ENCODE measurements at places on chromosomes 11 and 22.

GRCh38 chr11:35045236-35045820, 93.6 kb upstream of the CD44 start:
- DNase-seq = no peak

DNA sequence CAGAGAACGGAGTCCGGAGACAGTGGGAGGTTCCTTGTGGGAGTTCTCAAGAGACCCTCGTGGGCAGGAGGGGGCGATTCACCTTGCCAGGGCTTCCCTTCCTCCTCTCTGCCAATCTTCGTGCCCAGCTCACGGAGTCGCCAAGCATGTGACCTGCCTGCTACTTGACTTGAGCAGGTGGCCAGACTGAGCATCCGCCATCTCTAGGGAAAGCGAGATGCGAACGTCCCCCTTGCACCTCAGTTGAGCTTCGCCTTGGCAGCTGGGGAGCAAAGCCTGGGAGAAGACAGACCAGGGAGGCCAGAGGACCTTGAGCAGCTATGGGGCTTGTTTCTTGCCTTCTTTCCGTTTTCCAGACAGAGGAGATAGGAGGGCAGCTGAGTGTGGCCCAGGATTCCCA, 123.2 kb downstream of the GRIK4 start:
- DNase-seq = no peak

GRCh38 chr11:130402570-130402969, 25.8 kb downstream of the ADAMTS8 start:
- DNase-seq = no peak

- DNase-seq = peak; percentile 89
Observed at GRCh38 chr11:96055706-96056387, 131.9 kb upstream of the MTMR2 start.

DNA sequence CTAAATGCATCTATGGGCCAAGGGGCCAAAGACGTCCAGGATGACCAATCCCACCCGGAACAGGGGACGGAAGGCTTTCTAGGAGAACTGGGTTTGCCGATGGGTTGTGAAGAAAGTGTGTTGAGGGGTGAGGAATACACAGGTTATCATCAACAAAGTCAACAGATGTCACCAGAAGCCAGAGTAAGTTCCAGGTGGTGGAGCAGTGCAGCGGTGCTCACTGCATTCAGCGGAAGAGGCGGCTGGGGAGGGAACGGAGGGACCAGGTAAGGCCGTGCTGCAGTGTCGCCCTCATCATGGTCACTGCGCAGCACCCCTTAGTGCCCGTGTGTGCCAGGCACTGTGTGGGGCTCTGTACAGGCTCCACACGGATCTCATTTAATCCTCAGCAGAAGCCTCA, 176.0 kb downstream of the EFCAB6 start:
- DNase-seq = no peak

GRCh38 chr11:14065141-14065540, 102.6 kb downstream of the SPON1 start:
- DNase-seq = no peak

DNA sequence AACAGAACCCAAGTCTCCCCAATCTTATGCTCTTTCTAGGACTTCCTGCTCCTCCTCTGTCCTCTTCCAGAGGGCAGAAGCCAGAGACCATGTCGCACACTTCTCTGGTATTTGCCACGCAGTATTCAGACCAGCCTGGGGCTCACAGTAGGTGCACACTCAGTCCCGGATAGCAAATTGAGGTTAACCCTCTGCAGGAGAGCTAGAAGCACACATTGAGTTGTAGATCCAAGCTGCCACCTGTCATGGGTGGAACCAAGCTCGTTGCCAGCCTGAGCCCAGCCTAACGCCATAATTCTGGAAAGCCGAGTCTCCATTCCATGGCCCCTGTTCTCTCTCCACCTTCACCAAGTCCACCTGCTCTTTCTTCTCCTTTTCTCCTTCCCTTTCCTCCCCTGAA, 562.1 kb downstream of the BUD13 start:
- DNase-seq = no peak

- no peak for DNase-seq
Observed at GRCh38 chr11:70532731-70533130, 134.4 kb downstream of the CTTN start.

- DNase-seq = no peak
Observed at GRCh38 chr11:128915149-128915521, 24.0 kb downstream of the KCNJ5 start.

DNA sequence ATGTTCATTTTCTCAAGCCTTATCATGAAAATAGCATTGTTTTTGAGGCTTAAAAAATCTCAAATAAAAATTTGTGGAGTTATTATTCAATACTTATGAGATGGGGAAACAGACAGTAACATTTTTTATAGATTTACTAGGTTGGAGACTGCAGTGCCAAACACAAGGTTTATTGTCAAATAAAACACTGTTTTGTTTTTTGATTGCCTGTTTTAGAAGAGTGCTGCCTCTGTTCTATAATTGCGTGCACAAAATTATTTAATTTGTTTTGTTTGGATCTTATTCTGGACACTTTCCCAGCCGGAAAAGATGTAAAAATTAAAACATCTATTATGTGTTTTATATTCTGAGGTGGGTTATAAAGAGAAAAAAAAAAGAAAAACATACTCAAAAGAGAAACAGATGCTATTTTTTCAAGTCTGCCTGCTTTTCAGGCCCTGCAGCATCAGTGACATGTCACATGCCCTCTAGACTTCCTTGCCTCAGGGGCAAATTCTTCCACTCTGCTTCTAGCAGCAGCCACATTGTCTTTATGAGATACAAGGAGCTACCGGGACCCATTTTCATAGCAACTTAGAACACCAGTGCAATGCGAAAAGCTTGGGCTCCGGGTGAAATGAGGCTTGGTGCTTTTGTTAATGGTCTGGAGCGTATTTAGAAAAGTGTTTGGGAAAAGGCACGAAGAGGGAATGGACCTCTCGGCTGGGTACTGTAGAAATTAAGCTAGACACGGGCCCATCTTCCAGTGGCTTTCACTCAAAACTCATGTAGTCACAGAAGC, 77.5 kb downstream of the EFCAB6 start:
- no peak for DNase-seq

DNA sequence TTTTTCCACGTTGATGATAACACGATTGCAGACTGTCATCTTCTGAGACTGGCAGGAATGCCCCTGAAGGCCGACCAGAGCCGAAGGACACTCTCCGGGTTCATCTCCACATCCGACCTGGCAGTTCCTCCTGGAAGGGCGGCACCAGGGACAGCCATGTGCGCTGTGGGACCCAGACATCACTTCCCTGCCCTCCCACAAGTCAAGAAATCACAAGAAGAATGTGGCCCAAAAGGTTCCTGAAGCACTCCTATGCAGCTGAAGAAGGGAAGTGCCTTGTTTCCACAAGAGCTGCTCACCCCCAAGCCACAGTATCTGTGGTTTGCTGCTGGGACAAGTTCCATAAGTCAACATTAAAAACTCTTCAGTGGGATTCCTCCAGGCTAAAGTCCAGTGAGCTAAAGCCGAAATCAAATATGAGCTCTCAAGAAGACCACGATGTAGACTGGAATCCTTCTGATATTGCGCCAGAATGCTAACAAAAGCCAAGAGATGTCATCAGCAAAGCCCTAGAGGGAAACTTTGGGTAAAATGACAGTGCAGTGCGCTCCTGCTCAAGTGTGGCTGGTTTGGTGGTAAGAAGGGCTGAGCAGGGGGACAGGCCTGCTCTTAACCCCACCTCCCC, 21.2 kb downstream of the PACSIN2 start:
- DNase-seq = peak; percentile 87

DNA sequence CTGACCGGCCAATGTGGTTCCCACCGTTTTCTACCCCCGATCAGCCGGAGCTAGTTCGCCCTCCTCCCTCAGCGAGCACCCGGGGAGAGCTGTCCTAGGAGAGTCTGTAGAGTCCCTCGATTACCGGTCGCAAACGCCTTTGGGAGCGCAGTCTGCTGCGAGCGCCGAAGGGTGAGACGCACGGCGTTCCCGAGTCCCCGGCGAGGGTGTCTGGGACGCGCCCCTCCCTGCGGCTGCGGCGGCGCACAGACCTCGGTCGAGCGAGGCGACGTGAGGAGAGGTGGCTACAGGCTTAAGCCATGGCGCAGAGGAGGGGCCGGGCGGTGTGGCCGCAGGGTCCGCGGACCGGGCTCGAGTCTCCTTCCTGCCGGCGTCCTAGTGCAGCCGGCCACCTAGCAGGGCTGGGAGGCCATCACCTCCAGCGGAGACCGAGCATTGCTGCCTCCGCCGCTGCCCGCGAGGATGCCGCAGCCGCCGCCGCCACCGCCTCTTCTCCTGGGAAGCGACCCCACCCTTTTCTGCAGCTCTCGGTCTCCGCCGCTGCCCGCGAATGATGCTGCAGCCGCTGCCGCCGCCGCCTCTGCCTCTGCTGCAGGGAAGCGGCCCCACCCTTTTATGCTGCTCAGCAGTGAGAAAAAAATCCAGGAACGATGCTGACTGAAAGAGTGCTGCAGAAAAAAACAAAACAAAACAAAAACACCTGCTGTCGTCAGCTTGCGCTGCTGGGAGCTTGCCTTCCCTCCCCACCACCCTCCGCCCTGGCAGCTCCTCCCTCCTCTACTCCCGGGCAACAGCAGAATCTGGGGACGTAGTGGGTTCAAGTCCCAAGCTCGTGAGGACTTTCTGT, at the start of gene MAP6:
TSS of gene MAP6 (minus strand) at position 588 of the 847 bp plus-strand sequence. CDS start 669 bp downstream, outside the sequence.
- DNase-seq = peak; percentile 30

- no peak for DNase-seq
Observed at GRCh38 chr11:119626871-119627270, 102.1 kb downstream of the NECTIN1 start.

GRCh38 chr11:78039919-78040671, 17.0 kb upstream of the KCTD14 start:
- peak; percentile 93 for DNase-seq

DNA sequence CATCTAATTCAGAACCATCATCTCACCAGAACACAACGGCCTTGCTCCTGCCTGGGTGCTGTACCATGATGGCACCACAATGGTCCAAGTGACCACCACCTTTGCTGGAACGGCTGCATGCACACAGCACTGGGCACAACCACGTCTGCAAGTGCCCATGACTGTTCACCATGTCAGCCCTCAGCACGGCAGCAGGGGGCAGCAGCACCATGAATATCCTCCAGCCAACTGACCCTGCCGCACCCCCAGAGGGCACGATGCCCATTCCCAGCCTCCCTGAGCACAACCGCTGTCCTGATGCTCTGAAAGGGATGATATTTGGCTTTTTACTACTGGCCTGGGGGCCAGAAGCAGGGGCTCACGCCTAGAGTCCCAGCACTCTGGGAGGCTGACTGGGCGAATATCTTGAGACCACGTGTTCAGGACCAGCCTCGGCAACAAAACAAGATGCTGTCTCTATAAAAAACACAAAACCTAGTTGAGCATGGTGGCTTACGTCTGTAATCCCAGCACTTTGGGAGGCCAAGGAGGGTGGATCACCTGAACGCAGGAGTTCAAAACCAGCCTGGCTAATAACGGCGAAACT, 25.7 kb downstream of the DRD4 start:
- DNase-seq = peak; percentile 38

GRCh38 chr11:36609383-36609782, 11.3 kb upstream of the RAG2 start:
- no peak for DNase-seq

DNA sequence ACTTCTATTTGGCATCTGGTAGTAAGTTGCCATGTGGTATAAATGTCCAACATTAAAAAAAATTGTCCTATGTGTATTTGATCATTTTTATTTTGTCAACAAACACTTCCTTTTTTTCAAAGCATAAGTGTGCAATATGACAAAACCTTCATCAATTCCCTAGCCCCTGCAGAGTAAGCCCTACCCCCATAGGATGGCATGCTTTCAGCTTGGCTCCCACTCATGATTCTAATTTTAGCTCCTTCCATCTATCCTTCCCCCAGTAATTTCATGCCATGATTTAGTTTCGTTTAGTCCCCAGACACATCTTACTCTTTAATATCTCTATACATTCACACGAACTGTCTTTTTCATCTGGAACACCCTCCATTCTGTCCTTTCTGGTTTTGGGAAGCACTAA, 250.6 kb upstream of the RAG2 start:
- DNase-seq = no peak

- DNase-seq = no peak
Observed at GRCh38 chr11:133718238-133718637, 127.1 kb downstream of the SPATA19 start.

GRCh38 chr11:93740031-93740729, 1.1 kb downstream of the TAF1D start:
- DNase-seq = peak; percentile 82

DNA sequence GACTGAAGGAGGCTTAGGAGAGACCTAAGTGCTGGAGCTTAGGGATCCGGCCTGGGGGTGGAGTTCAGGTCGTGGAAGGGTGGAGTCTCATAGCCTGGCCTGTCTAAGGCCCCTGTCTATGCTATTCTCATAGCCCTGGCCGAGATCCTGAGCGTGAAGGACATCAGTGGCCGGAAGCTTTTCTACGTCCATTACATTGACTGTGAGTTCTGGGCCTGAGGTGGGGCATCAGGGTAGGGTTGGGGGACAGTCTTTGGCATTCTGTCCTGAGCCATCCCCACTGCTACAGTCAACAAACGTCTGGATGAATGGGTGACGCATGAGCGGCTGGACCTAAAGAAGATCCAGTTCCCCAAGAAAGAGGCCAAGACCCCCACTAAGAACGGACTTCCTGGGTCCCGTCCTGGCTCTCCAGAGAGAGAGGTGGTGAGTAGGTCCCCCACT, 603 bp downstream of the KAT5 start:
- DNase-seq = no peak

GRCh38 chr22:48254311-48254873, 1491.9 kb downstream of the TBC1D22A start:
- no peak for DNase-seq

- no peak for DNase-seq
Observed at GRCh38 chr11:83600661-83601060, 314.5 kb upstream of the CCDC90B start.

DNA sequence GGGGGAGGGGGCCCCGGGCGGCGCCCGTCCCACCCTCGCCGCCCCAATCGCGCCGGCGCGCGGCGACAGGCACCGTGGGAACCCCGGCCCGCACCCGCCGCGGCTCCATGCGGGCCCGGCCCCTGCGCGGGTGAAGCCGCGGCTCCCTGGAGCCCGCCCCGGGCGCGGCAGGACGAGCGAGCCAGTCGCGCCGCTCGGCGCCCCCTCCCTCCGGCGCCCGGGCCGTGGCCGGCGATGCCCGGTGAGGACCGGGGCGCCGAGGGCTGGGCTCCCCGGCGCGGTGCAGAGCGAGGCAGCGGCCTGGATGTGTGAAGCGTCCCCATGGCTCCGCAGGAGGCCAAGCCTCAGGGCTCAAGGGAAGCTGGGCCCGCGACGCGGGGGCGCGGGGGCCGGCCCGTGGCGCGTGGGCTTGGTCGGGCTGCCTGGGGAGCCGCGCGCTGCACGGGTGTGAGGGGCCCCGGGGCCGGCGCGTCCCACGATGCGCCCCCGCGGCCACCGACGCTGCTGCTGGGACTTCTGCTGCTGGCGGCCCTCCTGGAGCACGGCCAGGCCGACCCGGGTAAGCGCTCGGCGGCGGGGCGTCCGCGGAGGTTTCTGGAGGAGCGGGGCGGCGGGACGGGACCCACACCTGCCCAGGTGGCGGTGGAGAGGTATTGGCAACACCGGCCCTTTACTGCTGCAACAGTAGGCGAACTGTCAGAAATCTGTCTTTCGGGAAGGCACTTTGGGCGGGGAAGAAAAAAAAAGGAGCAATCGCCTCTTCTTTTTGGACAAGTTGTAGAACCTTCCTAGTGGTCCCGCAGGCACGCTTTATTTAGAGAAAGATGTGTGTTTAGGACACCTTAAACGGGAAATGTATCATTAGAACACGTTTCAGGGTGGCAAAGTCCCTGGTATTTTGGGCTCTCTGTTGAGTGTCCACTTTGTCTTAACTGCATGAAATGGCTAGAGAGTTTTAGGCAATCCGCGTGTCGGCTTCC, 119.4 kb downstream of the HIPK3 start:
- DNase-seq = peak; percentile 39

- DNase-seq = peak; percentile 80
Observed at GRCh38 chr22:45072322-45072903, 62.6 kb upstream of the PHF21B start.

GRCh38 chr11:57426439-57426928, 437 bp downstream of the SLC43A3 start:
- no peak for DNase-seq

Data from fibroblast of skin of right biceps (primary cell).